ENCODE measurements at places on chromosomes 7 and 10.

DNA sequence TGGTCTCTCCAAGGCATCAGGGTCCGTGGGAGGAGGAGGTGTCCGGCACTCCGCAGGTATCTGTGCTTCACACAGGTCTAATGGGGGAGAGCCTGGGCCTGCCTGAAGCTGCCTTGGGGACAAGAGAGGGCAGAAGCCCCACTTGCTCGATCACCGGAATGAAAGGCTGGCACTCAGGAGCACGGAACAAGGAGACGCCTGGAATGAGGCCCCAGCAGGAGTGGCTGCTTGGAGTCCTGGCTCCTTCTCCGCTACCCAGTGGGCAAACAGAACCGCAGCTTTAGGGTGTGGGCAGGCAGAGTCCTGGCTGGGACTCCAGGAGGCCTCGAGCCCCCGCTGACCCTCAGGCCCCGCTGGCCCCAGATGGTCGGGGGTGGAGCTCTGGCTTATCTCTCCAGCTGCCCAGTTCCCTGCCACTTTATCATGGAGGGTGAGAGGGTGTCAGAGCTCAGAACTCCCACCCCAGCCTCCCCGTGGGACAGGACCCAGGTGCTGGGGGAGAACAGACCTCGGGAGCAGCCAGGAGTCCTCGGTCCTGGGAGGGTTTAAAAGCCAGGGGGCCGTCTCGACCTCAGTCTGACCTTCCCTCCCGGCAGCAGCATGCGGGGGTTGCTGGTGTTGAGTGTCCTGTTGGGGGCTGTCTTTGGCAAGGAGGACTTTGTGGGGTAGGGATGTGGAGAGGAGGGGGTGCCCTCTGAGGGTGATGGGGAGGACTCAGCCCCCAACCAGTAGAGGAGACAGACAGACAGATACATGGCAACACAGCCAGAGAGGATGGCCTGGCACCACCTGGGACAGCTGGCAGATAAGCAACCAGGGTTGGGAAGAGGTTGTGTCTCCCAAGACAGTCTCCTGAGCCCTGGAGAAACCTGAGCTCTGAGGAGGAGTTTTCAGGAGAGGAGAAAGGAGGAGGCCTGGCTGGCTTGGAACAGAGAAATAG, at the start of gene CPA1:
TSS of gene CPA1 (plus strand) at position 574 of the 940 bp plus-strand sequence. CDS start at position 601, 27 bp downstream.
- no peaks in the 10 kb centered on the region for H3K36me3 ChIP-seq
- no peaks in the 10 kb centered on the region for H3K27me3 ChIP-seq
- no peak within 1 kb of the TSS for H3K27ac ChIP-seq
- no peak for DNase-seq
- no peak within 1 kb of the TSS for H3K4me3 ChIP-seq
- H3K4me1 ChIP-seq = no peaks in the 10 kb centered on the region

- H3K36me3 ChIP-seq = no peaks in the 10 kb centered on the region
- DNase-seq = peak; percentile 56
- peaks cover 4% of the 10 kb centered on the region for H3K4me1 ChIP-seq
- peak overlapping the region; percentile 53 for H3K4me3 ChIP-seq
- H3K27ac ChIP-seq = no peak overlapping the region
Measured at GRCh38 chr10:73647211-73647874, 6.1 kb upstream of the MYOZ1 start.

GRCh38 chr10:76287856-76288255, 856.4 kb downstream of the LRMDA start:
- no peaks in the 10 kb centered on the region for H3K27me3 ChIP-seq
- no peak for DNase-seq
- no peak overlapping the region for H3K4me3 ChIP-seq

DNA sequence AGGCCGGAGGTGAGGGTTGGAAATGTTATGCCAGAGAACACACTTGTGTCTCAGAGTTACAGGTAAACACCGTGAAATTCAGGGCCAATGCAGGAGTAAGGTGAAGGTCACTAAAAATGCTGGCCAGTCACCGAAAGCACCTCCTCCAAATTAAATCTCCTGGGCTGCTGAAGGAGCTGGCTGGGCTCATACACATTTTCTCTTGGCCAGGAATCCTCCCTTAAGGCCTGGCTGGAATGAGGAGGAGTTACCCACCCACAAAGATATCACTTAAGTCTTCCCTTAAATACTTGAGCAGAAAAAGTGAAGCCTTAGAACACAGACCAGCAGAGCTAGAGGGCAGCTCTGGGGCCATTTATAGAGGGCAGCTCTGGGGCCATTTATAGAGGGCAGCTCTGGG, 46.3 kb downstream of the HTRA1 start:
- H3K27ac ChIP-seq = no peak overlapping the region
- DNase-seq = no peak
- no peaks in the 10 kb centered on the region for H3K4me1 ChIP-seq
- H3K36me3 ChIP-seq = no peaks in the 10 kb centered on the region
- H3K4me3 ChIP-seq = no peak overlapping the region

- DNase-seq = no peak
- peaks cover 4% of the 10 kb centered on the region for H3K4me1 ChIP-seq
- H3K27me3 ChIP-seq = no peaks in the 10 kb centered on the region
- no peaks in the 10 kb centered on the region for H3K36me3 ChIP-seq
- H3K27ac ChIP-seq = no peak overlapping the region
Measured at GRCh38 chr7:27603813-27604212, 58.9 kb downstream of the HIBADH start.

Measured in colonic mucosa (tissue), 4 donors.